ENCODE measurements at places on chromosomes 13 and 19. TPM values are rescaled to one million over a fixed set of nuclear protein-coding genes. Genes with fewer than 3 reads are reported as not detected.

GRCh38 chr13:85140192-85140591 is 659.0 kb downstream of the SLITRK6 start:
- DNase-seq, result no peak

DNA sequence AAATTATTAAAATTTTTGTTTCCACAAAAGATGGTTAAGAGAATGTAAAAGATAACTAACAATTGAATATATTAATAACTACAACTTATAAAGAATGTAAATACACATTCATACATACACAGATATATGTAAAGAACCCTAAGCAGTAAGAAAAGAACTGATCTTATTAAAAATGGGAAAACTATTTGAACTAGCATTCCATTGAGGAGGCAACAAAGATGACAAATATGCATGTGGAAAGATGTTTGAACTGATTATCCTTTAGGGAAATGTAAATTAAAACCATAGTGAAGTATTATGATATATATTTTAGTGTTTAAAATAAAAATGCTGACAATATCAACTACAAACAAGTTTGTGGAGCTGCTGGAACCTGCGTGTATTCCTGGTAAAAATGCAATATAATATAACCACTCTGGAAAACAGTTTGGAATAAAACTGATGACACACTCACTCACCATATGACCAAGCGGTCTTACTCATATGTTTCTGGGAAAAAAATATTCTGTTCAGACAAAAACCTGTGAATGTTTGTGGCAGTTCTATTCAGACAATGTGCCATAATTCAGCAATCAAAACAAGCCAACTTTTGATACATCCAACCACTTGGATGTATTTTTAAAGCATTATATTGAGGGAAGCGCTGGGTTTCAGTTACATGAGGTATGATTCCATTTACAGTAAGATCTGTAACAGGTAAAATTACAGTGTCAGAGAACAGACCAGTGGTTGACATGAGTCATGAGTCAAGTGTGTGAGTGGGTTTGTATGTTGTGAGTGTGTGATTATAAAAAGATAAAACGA is 694.4 kb upstream of the SLITRK5 start:
- DNase-seq, result no peak

GRCh38 chr19:55540619-55541018 is 3.7 kb upstream of the SBK2 start:
- no peak for DNase-seq

DNA sequence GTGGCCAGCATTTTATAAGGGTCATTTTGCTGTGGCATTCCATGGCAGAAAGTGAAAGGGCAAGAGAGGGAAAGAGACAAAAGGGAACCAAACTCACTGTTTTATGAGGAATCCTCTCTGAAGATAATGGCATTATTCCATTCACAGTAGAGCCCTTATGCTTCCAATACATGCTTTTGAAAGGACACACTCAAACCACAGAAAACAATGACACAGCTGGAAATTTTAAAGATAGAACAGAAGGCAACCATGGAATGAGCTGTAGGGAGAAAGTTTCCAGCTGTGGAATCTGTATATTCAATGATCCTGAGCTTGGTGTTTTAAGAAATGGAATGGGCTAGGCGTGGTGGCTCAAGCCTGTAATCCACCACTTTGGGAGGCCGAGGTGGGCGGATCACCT is 677.4 kb downstream of the SLITRK1 start:
- DNase-seq, result no peak

DNA sequence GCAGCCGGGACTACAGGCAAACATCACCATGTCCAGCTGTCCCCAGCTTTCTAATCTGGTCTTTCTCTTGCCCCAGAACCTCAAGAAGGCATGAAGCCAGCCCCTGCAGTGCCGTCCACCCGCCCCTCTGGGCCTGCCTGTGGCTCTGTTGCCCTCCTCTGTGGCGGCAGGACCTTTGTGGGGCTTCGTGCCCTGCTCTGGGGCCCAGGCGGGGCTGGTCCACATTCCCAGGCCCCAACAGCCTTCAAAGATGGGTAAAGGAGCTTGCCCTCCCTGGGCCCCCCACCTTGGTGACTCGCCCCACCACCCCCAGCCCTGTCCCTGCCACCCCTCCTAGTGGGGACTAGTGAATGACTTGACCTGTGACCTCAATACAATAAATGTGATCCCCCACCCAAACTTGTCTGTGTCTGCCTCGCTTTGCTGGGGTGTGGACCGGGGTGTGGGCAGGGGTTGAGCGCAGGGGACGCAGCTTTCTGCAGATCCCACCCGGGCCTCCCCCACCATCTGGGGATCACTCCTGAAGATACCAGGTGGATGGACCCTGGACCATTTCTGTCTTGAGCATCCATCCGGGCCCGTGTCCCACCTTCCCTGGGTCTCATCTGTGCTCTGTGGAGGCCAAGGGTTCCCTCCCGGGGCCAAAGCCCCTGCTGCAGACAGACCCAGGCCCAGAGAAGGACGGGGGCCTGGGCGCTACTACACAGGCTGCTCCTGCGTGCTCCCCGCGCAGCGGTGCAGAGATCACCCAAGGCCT is 15.3 kb downstream of the PRKCSH start:
- DNase-seq, result no peak

GRCh38 chr13:32821149-32821688 is 195.0 kb upstream of the KL start:
- DNase-seq, result no peak

- DNase-seq, result no peak
Observed at GRCh38 chr19:16895467-16896145, 6.8 kb downstream of the F2RL3 start.

GRCh38 chr19:46391296-46392251 is 21.8 kb downstream of the CCDC8 start:
- no peak for DNase-seq

DNA sequence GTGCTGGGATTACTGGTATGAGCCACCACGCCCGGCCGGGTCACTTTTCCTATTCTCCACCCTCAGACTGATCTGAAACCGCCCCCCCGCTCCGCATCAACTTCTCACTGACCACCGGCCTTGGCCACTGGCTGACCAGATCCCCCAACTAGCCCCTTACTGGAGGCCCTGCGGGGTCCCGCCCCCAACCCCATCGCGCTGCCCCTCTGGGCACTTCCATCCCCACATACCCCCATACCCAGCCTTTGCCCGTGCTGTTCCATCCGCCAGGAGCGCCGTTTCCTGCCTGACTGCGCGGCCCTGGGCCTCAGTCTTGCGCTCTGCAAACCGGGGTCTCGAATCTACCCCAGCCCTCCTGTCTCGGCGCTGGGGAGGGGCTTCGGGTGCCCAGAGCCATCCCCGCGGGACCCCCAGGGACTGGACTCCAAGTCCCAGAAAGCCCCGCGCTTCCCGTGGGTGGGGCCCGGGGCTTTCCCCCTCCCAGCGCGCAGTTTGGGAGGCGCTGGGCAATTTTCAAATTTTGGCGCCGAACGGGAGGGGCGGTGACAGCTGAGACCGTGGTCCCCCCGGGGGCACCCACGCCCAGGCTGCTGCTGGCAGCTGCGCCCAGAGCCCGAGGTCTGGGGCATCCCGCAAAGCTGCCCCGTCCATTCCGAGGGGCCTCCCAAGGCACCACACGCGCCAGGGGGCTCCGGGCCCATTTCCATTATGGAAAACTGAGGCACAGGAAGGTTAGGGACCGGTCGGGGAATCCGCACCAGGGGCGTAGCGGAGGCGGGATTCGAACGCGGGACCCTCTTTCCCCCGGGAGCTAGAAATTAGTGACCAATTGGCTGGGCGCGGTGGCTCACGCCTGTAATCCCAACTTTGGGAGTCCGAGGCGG is 5.2 kb upstream of the LMNB2 start:
- peak; percentile 83 for DNase-seq

The WDR88 gene
- not detected for total RNA-seq

The SBNO2 gene
- 144 TPM for total RNA-seq
